ENCODE measurements at places on chromosomes 16 and 17.

- peak; percentile 32 for DNase-seq
Measured at GRCh38 chr16:69187446-69188235, 677 bp downstream of the SNTB2 start.

DNA sequence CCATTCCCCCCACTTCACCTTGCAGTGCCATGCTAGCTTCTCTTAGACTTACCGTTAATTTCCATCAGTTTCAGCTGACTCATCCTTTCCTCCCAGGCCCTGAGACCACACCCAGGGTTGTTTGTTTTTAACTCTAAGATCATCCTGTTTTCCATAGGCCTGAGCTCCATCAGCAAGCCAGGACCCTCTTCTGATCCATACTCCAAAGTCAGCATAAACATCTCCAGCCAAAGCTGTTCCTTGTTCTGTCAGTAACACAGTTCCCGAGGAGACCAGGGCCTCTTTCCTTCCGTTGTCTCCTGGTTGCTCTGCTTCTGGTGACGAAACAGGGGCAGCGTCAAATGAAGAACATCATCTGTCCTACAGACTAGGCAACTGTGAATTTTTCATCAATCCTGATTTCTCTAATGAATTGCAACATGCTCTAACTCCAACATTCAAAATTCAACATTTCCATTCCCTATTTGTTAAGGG lies 83.8 kb upstream of the HNF1B start:
- DNase-seq: no peak

DNA sequence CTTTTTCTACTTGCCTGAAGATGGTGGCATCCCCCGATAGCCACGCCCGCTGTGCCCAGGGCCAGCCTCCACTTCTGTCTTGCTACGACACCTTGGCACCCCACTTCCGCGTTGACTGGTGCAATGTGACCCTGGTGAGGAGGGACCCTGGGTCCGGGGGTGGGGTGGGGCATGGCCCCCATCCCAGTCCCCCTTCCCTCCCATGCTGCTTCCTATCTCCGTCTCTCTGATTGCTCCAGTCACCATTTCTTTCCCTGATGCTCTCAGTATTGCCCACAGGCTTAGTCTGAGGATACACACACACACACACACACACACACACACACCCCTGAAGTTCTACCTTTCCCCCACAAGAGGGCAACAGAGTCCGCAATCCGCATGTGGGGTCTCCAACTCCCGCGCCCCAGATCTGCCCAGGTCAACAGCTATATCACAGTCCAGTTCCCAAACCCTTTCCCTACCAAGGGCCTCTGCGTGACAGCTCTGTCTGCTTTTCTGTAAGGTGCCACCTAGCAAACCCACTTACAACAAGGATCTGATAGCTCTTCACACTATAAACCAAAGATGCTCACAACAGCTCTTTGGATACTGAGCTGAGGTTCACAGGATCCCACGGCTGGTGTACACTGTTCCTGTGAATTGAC lies 3.4 kb downstream of the SGCA start:
- peak; percentile 39 for DNase-seq

DNA sequence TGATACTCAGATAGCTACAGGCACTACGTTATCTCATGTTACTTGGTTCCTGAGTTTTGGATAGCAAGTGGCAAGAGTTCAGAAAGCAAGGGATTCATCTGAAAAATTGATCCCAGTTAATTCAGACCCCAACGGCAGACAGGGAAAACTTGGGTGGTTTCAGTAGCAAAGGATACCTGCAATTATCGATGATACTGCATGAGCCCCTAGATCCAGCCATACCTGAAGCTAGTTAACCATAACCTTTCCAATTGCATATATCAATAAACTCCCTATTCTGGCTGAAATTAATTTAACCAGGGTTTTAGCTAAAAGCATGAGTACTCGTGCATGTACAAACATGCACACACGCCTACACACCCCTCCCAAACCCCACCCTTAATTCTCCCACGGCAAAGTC lies 4.3 kb downstream of the KNOP1 start:
- DNase-seq: no peak

GRCh38 chr16:50838165-50838564 lies 96.3 kb downstream of the CYLD start:
- DNase-seq: no peak

DNA sequence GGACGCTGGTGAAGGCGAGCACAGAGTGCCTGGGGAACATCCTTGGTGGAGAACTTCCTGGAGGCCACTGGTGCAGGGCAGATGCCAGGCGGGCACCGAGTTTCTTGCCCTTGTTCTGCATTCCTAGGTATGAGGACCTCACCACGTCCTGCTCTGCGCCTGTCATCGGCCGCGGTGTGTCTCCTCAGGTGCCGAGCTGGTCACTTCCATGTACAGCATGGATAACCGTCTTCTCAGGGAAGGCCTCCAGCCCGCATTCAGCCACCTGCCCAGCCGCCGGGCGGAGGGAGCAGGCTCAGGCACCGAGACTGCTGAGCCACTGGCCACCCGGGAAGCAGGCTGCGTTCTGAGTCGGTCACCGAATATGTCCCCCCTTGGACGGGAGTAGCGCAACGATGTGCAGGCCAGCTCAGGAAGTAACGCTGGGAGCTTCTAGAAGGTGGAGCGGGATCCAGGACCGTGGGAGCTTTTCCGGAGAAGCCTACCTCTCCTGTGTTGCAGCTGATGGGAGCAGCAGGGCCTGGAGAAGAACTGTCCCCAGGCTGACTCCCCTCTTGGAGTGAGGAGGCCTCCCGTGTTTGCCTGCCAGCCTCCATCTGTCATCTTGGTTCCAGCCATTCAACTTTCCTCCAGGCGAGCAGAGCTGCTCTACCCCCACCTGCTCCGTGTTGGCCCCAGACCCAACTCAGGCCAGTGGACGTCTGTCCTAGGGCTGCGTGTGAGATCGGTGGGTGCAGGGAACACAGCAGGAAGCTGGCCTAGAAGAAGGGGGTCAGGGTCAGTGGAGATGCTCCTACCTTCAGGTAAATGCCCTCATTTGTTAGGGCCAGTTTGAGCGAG lies 2.1 kb upstream of the BAIAP2 start:
- no peak for DNase-seq

DNA sequence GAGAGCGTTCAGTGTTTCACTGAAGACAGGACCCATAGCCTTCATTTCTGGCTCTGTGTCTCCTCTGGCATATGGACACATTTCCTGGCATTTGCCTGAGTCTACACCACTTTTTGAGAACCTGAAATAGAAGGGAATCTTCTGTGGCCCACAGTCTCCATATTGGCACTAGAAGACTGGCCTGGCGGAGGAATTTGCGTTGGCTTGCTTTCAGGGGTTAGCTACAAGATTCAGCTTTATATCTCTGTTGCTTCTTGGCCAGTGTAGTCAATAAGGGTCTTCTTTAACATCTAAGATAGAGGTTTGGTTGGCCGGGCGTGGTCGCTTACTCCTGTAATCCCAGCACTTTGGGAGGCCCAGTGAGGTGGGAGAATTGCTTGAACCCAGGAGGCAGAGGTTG lies 12.8 kb upstream of the CLEC18C start:
- no peak for DNase-seq

DNA sequence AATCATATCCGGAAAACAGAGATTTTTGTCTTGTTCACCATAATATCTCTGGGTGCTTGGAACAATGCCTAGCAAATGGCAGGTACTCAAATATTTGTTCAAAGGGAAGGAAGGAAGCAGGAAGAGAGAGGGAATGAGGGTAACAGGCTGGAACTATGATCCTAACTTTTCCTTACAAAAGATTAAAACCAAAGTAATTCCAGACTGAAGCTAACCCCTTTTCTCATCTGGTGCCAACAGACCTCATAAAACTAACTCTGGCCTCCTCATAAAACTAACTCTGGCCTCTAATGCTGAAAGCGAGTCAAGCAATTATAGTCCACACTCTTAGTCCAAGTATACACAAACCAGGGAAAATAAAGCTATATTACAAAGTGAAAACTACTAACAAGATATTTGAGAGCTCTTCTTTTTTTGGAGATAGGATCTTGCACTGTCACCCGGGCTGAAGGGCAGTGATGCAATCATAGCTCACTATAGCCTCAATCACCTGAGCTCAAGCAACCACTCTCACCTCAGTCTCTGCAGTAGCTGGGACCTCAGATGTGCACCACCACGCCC lies 84.6 kb downstream of the KANSL1 start:
- DNase-seq: no peak

GRCh38 chr16:81367821-81368220 lies 53.1 kb downstream of the GAN start:
- no peak for DNase-seq

GRCh38 chr17:39084558-39084957 lies 66.9 kb downstream of the PLXDC1 start:
- DNase-seq: no peak

DNA sequence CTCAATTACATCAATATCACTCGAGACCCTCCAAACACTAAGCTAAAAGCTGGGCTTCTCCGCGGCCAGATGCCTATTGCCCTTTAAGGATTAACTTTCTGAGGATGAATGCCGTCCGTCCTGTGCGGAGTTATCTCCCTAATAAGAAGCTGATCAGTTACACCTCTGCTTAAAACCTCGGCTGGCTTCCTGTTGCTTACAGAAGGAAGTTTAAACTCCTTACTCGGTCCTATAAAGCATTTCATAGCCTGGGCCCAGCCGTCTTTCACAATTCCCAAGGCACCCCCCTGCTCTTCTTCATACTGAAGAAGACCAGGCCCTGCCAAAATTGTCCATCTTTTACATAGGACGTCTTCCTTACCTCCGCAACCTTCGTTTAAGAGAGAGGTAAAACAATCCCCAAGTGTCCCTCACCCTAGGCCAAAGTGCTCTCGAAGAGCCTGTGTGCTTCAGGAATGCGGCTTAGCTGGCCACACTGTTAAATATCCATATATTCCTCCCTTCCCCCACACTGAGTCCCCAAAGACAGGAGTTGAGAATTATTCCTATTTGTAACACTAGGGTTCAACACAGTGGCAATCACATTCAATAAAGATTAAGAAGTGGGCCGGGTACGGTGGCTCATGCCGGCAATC lies 112.6 kb upstream of the IRX5 start:
- DNase-seq: no peak

- DNase-seq: no peak
Measured at GRCh38 chr16:81715358-81716196, 63.5 kb upstream of the PLCG2 start.

DNA sequence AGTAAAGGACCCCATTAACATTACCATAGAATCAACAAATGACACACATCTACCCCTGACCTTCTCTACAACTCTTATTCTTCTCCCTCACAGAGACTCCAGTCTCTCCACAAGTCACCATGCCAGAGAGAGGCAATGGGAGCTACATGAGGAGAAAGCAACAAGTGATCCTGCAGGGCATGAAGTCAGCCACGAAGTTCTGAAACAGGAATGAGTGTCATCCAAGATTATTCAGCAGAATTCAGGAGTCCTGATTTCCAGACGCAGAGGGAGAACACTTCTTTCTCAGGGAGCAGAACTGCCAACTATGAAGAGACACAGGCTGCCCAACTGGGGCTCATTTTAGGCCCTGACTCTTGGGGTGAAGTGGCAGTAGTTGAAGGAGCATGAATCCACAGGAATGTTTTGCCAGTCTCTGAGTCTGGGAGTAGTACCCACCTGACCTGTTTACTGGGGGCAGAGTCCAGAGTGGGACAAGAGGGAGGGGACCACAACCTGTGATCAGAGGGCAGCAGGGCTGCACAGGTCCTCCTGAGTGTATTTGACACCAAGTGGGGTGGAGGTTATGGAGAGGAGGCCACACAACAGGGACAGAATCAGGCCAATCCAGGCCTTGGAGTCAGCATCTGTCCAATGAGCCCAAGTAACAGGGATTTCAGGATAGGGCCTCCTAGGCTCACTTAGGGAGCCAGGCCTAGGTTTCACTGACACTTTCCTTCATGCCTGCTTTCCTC lies 2.4 kb upstream of the MTMR4 start:
- DNase-seq: no peak

GRCh38 chr17:65332779-65333178 lies 195.6 kb downstream of the RGS9 start:
- DNase-seq: no peak

- DNase-seq: no peak
Measured at GRCh38 chr17:57466017-57466471, 209.7 kb downstream of the MSI2 start.

GRCh38 chr16:85104821-85105391 lies 7.4 kb downstream of the CIBAR2 start:
- no peak for DNase-seq

DNA sequence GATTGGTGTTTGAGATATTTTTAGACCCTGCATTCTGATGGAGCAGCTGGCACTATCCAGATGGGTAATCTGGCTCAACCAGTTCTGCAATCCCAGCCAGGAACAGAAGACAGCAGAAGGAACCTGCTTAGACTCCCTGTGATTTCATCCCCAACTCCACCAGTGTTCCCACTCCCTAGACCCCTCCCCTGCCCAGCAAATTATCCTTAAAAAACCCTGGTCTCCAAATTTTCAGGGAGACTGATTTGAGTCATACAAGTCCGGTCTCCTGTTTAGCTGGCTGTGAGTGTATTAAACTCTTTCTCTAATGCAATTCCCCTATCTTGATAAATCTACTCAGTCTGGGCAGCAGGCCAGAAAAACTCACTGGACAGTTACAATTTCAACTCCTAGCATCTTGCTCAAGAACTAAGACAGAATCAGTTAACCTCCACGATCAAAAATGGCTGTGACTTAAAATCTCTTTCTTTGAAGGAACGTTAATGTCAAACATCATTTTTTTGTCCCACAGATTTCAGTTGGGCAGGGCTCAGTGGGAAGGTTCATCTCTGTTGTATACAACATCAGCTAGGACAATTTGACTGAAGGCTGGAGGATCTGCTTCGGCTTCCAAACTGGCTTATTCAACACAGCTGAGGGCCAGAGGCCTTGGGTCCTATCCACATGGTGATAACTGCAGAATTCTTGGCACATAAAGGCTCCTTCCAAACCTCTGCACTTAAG lies 4.9 kb upstream of the RBL2 start:
- no peak for DNase-seq

DNA sequence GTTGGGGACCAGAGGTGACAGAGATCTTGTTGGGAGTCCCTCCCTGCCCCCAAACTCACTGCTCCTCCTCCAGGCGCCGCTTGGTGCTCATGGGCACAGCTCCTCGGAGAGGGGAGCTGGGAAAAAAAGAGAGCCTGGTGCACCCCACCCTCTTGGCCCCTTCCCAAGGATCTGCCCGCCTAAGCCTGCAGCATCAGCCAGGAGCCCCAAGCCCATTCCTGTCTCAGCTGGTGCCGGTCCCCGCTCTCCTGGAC lies 400 bp downstream of the HCFC1R1 start:
- DNase-seq: no peak

GRCh38 chr16:1125471-1125870 lies 27.4 kb upstream of the CACNA1H start:
- DNase-seq: no peak

DNA sequence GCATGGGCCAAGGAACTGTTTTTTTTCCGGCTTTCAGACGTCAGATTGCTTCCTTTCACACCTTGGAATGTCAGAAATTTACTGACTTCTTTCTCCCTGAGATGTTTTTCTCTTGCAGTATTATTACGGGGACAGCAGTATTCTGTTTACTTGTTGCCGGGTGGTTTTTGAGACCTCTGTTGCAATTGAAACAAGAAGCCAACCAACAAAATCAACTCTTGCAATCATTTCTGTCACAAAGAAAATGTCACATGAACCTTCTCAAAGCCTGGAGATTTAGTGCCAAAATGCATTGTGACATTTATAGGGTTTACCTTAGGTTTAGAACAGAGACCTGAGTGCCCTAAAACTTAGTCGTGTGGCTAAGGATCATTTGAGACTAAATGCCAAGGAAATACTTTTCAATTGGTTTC lies 174.3 kb downstream of the MAP2K6 start:
- no peak for DNase-seq

Data from T-helper 17 cell (primary cell).